Hindlimb muscle (tissue), 1 donor: ENCODE measurements at places on chromosomes 2 and 18. TPM values are rescaled to one million over a fixed set of nuclear protein-coding genes. Genes with fewer than 3 reads are reported as not detected.

The CD8B2 gene
- not detected for polyA plus RNA-seq

DNA sequence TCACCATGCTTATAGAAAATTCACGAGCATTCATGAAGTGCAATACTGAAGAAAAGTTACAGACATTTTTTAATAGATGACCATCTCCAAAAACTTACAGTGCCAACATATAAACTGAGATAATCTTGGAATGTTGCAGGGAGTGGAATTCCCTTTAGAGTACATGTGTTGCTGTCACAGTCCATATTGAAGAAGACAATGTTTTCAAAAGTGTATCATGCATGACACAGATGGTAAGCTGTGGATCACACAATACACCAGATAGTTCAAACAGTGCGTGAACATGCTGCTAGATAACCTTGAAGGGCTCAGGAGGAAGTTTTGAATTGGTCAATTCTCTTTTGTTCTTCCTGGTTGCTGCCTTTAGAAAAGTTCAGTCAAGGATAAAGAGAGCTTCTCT is 1644.3 kb upstream of the NXPH2 start:
- DNase-seq: no peak

The TFPI gene
- 49.6 TPM for polyA plus RNA-seq

DNA sequence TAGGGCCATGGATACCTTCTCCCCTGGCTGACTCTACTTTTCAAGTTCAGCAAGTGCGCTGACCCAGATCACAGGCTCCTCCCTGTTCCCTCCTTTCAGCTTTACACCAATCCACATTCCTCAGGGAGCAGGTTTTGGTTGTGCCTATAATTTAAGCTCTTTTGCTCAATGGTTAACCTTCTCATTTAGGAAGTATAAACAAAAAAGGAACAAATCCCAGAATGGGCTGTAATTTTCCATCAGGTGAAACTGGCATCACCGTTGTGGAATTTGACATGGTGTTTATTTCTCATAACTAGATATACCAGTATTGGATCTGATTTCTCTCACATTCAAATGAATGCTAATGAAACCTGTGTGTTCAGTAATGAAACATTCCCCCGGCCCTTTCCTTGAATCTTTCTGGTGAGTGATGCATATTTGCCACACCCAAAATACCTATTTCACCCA is 13.6 kb downstream of the STRN start:
- no peak for DNase-seq
